ENCODE measurements at places on chromosomes 1 and 21.
A peak's percentile ranks its signal among the peaks of the same experiment; 100 is the strongest.

DNA sequence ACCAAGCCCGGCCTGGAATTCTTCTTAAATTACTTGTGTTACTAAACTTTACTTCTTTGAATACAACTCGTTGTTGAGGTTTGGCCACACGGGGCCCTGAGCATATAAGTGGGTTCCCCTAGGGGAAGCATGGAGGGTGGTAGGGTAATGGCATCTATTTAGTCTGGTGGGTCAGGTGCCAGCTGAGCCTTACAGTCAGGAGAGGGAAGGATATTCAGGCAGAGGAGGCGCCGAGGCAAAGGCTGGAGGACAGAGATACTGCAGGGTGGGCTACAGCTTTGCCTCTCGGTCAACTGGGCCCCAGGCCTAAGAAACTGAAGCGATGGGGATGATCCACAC is 424 bp upstream of the NECAP2 start:
- no peak for DNase-seq

DNA sequence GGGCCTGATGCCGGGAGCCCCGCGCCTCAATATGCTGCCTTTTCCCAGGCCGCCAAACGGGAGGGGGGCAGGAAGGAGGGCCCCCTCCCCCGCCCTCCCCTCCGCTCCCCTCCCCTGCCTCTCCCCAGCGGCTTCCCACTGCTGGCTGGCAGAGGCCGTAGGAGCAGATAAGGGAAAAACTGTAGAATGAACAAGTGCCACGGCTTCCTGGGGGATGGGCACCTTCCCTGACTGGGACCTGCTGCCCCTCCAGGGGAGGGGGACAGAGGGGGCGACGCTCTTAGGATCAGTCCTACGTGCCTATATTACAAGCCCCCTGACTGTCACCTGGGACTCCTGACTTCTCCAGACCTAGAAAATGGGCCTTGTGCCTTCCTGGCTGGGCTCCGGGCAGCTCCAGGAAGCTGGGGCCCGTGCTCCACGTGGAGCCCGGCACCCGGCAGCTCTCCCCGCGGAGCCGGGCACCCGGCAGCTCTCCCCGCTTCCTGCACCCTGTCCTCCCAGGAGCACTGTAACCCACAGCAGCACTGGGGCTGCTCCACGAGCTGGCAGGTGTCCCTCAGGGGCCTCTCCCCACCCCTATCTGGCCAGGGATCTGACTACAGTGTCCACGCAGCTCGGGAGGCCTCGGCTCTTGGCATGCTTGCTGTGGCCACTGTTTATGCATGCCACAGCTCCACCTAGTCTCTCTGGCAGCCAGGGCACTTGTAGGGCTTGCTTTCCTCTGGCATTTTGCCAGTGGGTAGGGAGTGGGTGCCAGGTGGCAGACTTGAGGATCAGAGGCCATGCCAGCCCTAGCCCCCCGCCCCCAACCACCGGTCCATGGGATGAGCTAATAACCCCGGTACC is 674 bp upstream of the HES5 start:
- no peak for DNase-seq

DNA sequence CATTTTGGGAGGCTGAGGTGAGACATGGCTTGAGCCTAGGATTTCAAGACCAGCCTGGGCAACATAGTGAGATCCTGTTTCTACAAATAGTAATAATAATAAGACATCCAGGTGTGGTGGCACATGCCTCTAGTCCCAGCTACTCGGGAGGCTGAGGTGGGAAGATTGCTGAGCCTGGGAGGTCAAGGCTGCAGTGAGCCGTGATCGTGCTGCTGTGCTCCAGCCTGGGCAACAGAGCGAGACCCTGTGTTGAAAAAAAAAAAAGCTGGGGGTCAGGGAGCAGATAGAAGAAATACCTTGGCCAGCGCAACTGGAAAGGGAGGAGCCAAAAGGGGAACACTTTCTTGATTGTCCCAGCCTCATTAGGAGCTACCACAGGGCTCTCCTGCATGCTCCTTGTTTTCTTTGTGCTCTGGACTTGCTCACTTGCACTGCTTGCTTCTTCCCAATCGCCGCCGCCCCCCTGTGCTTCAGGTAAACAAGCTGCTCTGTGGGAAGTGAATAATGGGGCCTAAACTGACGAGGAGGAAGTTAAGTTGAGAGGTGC is 31.1 kb downstream of the PBX1 start:
- no peak for DNase-seq

DNA sequence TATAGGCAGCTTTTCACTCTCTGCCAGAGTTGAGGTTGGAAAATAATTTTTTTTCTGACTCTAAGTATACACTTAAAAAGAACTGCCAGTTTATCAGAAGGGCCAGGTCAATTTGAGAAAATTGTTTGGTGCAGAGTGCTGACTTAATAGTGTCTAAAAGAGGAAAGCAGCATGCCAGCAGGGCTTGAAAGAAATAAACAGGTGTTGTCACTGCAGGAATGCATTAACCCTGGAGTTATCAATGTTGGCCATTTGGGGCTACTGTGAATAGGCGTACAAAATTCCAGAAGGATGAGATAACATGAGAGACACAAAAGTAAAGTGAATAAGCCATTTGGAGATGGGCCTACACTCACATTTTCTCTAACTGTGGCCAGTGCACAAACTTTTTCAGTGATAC is 220.6 kb upstream of the PLD5 start:
- peak; percentile 13 for DNase-seq

- no peak for DNase-seq
These were observed 4.5 kb downstream of the TTC24 start for GRCh38 chr1:156583821-156584622.

- DNase-seq: no peak
These were observed 16.2 kb downstream of the KCTD3 start for GRCh38 chr1:215583185-215583749.

GRCh38 chr1:150973836-150974579 is 627 bp downstream of the CERS2 start:
- no peak for DNase-seq

DNA sequence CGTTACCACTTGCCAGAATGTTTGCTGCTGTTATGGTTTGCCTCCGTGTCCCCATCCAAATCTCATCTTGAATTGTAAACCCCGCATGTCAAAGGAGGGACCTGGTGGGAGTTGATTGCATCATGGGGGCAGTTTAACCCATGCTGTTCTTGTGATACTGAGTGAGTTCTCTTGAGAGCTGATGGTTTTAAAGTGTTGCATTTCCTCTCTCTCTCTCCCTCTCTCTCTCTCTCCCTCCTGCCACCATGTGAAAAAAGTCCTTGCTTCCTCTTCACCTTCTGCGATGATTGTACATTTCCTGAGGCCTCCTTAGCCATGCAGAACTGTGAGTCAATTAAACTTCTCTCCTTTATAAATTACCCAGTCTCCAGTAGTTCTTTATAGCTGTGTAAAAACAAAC is 44.4 kb downstream of the CFHR5 start:
- DNase-seq: no peak

DNA sequence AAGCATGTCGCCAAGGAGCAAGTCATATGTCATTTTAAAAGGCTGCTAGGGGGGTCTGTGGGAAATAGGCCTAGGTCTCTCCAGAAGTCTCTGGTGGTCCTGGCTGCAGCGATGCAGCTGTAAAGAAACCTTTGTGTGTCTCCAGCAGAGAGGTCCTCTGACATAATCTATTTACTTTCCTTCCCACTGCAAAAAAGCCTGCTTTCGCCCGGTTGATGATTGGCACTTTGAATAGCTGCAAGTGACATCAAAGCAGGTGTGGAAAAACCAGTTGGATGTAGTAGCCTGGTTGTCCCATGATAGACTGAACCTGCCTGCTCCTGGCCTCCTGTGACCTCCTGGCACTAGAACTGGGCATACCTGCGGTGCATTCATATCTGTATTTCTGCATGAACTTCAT is 13.8 kb downstream of the RASSF5 start:
- no peak for DNase-seq

GRCh38 chr1:200354243-200354642 is 55.6 kb downstream of the ZNF281 start:
- no peak for DNase-seq

GRCh38 chr1:164704954-164705353 is 146.0 kb downstream of the PBX1 start:
- DNase-seq: no peak

DNA sequence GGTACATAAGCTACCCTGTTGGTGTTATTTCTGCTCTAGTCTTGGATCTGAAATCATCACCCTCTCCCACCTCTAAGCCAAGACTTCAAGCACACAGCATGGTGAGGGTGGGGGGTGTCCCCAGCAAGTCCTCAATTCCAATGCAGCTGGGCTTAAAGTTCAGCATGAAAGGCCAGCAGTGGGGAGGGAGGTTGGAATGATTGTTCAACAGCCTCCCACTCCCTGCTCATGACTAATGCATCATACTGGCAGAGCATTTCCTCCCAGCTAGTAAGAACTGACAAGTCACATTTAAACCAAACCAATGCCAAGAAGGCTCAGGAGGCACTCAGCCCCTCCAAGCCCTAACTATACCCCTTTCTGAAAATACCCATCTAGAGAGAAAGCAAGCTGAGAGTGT is 50.1 kb downstream of the TIAM1 start:
- no peak for DNase-seq

DNA sequence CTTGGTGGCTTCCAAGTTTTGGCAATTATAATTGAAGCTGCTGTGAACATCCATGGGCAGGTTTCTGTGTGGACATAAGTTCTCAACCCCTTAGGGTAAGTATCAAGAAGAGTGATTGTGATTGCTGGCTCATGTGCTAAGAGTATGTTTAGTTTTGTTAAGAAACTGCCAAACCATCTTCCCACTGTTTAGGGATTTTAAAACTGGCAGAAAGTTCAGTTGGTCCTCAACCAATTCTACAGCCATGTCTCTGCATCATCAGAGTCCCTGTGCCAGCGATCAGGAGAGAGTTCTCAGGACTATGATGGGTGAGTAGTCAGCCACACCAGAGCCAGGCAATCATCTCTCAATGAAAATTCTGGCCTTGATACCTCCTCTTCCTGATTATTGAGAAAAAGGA is 193.8 kb downstream of the ZC3H11B start:
- DNase-seq: no peak

DNA sequence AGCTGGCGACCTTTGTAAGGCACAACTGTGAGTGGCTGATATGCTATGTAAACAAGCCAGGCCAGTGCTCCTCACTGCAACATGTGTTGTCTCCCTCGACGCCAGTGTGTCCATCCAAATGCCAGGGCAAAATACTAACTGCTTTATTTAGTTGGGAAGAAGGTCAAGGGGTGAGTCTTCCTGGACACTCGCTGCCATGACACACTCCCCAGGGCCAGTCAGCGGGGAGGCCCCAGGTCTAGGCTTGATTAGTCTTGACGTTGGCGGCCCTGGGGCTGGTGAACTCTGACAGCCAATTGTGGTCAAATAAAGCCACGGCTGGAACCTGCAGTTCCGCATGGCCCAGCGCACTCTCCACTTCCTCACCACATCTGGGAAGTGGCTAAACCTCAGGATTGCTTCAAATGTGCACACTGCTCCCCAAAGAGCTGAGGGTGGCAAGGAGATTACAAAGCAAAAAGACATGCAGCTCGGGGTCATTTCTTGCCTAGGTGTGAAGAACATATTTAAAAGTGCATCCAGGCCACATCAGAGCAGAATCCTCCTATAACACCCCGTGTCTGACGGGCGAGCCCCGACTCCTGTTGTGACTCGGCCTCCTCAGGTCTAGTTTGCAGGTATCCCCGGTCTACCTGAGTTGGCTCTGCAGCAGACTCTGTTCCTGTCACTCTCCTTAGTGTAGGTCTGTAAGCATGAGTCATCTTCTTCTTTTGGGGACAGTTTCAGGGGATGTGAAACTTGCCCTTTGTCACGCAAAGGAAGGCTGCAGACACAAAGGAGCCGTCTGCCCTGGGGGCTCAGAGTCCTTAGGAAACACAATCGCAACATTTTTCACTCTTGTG is 183.5 kb downstream of the RUNX1 start:
- DNase-seq: no peak

DNA sequence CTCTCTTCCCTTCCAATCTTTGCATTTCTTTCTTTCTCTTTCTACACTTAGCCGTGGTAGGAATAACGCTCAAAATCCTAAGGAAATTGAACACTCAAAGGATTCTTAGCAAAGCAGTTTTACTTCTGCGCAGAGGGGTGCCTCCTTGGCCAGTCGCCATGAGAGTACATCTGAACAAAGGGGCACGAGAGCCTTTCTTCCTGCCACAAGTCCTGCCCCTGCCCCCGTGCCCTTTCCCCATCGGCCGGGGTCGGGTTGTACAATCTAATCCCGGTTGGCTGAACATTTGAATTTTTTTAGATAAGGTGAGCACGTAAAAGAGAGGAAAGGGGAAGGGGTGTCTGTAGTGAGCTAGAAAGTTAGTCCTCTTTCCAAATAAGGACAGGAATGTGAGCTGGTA is 28.6 kb upstream of the COL6A1 start:
- no peak for DNase-seq

DNA sequence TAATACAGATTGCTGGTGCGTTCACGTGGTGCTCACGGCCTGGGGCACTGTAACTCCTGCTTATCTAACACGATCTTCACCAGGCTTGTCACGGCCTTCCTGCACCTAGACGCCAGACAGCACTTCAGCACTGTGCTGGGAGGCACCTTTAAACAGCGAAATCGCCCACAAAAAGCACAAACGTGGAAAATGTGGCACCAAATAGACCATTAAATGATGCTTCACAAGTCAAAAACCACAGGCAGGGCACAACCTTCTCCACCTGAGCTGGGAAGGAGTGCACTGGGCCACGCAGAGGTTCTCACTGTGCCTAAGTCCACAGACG is 20.0 kb downstream of the IBA57 start:
- no peak for DNase-seq

- no peak for DNase-seq
These were observed 25.3 kb upstream of the PIK3CD start for GRCh38 chr1:9626201-9626608.

GRCh38 chr1:187157552-187157951 is 328.8 kb downstream of the PLA2G4A start:
- DNase-seq: no peak

DNA sequence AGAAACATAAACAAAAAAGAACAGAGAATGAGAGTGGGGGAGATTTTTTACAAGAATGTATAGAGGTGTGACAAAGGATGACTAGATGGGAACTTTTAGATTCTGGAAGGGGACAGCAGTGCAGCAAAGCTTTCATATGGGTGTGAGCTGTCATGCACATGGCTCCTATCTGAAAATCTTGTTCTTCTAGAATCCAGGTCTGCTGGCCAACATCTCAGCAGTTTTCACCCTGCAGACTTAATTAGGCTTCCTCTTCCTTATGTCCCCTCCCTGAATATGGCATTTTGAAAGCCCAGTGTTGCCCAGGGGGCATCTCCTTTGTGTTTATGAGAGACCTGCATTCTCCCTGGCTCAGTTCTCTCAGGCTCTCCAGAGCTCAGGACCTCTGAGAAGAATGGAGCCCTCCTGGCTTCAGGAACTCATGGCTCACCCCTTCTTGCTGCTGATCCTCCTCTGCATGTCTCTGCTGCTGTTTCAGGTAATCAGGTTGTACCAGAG is at the start of gene CYP4Z1:
CYP4Z1 (plus strand) TSS at position 135 of the 498 bp plus-strand sequence; CDS start at position 395, 260 bp downstream.
- DNase-seq: no peak

- no peak for DNase-seq
These were observed 211.9 kb upstream of the VAMP3 start for GRCh38 chr1:7558921-7559869.

GRCh38 chr1:43978264-43978550 is 803 bp upstream of the B4GALT2 start:
- DNase-seq: no peak

- DNase-seq: no peak
These were observed 30.5 kb downstream of the C4BPA start for GRCh38 chr1:207134581-207134980.

GRCh38 chr1:93919780-93920179 is 10.6 kb upstream of the GCLM start:
- no peak for DNase-seq

- DNase-seq: no peak
These were observed 2.9 kb downstream of the EIF2D start for GRCh38 chr1:206609229-206609991.
